SK-N-DZ (cell line): ENCODE measurements at places on chromosomes 16 and 17.

- DNase-seq, result no peak
These were observed 7.1 kb upstream of the ZNF213 start for GRCh38 chr16:3127745-3128144.

GRCh38 chr17:1539811-1540210, 22.8 kb downstream of the PITPNA start:
- no peak for DNase-seq

DNA sequence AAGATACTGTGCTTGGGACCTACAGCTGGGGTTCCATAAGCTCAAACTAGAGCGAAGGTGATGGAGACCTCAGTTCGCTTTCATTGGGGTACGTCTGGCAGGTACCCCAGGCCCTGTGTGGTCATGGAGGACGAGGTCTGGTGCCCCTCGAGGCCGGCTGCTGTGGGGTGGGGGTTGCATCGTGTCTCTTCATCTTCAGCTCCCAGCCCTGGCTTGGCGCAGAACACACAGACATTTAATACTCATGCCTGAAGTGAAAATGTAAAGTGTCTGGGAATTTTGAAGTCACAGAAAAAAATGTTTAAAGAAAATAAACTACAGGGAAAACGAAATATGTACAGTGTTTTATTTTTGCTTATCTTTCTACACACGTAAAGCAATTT, 80.5 kb downstream of the TBC1D16 start:
- no peak for DNase-seq

GRCh38 chr17:17201907-17202306, 4.2 kb downstream of the PLD6 start:
- DNase-seq, result no peak

DNA sequence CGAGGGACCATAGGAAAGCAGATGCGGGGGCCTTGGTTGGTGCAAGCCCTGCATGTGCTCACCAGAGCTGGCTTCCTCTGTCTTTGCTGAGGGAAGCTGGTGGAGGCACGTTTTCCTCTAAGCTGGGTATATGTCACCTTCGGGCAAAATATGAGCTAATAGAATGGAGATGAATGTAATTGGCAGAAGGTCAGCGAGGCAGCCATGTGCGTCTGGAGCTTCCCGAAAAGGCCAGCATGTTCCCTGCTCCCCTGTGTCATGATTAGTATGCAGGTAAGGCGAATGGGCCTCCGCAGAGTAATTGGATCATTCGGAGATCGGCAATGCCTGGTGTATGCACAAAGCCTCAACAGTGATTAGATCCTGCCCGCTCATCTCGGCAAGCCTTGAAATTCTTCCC, 806.2 kb upstream of the EEF2KMT start:
- peak; percentile 11 for DNase-seq
